ENCODE measurements at places on chromosomes 7 and 10.

DNA sequence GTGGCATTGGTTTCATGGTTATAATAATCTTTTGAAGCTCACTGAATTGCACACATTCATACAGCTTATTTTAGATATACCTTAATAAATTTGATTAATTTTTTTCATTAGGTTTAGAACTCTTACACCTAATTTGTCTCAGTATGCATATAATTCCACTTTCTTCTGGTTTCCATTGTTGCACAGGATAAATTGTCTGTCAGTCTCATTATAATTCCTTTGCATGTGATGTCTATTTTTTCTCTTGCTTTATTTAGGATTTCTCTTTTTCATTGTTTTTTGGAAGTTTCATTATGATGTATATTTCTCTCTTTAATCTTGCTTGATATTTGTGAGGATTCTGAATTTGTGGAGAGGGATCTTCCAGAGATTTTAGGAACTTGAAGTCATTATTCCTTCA lies 84.7 kb downstream of the ARL5B start:
- no peak for DNase-seq

- no peak for DNase-seq
Measured at GRCh38 chr7:74324531-74325209, 35.5 kb downstream of the CLIP2 start.

DNA sequence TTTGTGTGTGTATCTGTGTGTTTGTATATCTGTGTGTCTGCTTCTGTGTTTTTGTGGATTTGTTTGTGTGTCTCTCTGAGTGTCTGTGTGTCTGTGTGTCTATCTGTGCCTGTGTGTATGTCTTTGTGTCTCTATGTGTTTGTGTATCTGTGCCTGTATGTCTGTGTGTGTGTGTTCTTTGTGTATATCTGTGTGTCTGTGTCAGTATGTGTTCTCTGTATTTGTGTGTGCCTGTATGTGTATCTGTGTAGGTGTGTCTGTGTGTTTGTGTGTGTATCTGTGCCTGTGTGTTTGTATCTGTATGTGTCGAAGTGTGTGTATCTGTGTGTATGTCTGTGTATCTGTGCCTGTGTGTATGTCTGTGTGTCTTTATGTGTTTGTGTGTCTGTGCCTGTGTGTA lies 118.2 kb downstream of the SH2D4B start:
- DNase-seq, result no peak

GRCh38 chr7:37514497-37514896 lies 65.8 kb upstream of the ELMO1 start:
- DNase-seq, result no peak

DNA sequence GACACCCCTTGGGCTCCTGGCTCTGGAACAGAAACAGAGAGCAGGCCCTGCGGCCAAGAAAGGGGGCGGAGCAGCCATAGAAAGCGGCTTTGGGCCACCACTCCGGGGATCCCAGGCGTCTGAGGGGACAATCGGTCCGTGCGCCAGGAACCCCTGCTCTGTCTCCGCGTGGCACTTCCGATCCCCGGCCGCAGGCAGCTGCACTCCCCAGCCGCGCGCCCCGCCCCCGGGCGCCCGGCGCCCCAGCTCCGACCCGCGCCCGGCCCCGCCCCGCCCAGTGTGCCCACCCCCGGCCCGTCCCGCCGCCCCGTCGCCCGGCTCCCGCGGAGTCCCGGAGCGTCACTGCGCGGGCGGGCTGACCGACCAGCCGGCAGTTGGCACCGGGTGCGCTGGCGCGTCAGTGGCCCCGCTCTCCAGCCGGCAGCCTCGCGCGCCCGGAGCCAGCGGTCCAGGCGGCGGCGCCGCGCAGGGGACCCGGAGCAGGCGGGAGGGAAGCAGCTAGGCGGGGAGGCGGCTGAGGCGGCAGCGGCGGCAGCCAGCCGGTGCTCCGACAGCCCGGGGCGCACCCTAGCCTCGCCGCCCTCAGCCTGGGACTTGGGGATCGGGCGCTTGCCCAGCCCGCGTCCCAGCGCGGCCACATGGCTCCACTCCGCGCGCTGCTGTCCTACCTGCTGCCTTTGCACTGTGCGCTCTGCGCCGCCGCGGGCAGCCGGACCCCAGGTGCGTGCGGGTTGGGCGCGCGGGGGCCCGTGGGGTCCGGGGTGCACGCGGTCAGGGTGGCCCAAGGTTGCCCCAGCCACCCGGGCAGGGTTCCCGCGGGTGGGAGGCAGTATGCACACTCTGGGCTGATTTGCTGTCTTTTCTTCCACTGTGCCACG lies at the start of gene ADAMTS14:
TSS of gene ADAMTS14 (plus strand) at position 342 of the 878 bp plus-strand sequence. CDS start at position 639, 297 bp downstream.
- DNase-seq, result no peak
